Stimulated activated effector memory CD8-positive, alpha-beta T cell treated with anti-CD3 and anti-CD28 coated beads, Interleukin-12 subunit alpha, Interleukin-12 subunit beta, amount 100 ng/mL, for 72 hours (primary cell): ENCODE measurements at places on chromosomes 2 and 18.
A peak's percentile ranks its signal among the peaks of the same experiment; 100 is the strongest.

DNA sequence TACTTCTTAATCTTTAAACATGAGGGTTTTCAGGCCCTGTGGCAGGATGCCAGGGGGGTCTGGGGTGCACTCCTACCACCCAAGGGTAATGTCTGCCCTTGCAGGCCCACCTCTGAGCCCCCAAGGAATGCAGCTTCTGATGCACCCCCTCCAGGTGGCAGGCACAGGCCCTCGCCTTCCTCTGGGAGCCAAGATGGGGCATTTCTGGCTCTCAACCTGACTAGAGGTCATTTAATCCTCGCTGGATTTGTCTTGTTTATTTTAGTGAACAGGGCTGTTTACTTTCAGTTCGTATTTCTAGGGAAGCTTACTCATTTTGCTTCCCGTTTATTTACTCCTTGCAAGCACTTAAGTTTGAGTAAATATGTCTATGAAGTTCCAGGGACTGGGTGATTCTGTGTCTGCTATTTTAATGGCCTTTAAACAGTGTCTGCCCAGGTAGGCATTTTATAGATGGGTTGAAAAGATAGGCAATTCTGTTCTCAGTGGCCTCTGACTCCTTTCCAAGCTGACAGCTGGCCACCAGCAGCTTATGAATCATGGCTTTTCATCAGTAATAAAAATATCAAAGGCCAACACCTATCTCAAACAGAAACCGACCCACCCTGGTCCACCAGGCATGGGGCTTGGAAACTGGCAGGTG, 11.1 kb upstream of the DNPEP start:
- DNase-seq: no peak

- no peak for DNase-seq
Measured at GRCh38 chr2:71779774-71780105, 326.4 kb downstream of the DYSF start.

DNA sequence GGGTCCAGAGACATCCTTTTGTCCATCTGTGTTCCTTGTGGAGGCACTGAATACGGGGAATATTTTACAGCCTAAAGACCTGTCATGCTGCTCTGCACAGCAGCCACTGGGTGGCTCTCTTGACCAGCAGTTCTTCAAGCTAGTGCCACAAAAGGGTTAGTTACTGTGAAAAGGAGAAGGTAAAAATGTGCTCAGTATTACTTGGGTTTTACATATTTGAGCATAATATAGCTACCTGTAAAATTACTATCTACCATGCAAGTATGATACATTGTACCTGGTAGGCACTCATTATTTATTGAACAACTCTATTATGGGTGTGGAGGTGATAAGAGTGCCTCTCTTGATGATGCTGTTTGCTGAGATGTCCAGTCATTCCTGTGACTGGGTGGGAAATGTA, 23.6 kb downstream of the FZD5 start:
- DNase-seq: peak; percentile 53

DNA sequence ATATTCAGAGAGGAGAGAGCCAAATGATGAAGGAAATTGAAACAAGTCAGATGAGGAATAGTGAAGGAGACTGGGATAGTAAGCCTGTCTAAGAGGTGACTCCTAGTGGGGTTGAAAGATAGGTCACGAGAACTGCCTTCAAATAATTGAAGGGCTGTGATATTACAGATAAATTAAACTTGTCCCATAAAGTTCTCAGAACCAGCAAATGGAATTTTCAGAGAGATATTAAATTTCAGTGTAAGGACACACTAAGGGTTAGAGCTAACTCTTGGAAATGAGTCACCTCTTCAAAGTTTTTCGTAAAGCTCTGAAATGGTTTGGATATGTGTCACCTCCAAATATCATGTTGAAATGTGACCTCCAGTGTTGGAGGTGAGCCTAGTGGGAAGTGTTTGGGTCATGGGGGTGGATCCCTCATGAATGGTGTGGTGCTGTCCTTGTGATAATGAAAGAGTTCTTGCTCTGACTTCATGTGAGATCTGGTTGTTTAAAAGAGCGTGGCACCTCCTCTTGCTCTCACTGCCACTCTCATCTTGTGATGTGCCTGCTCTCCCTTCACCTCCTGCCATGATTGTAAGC, 87.3 kb downstream of the BABAM2 start:
- DNase-seq: peak; percentile 73

- DNase-seq: no peak
Measured at GRCh38 chr2:118122594-118123281, 34.5 kb downstream of the INSIG2 start.

DNA sequence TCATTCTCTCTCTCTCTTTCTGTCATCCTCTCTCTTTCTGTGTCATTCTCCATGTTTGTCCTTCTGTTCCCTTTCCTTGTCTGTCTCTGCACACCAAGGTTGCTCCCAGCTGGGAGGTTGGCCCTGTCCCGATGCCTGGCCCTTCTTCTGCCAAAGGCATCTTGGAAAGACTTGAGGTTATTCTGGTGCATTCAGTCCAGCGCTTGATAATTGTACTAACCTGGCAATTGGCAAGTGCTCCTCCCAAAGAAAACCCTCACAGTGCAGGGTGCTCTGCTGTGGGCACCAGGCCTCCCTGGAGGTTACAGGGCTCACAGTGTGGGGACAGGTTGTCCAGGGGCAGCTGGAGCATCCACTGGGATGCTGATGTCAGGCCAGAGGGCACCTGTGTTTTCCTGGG, 95.4 kb downstream of the GLI2 start:
- no peak for DNase-seq

- no peak for DNase-seq
Measured at GRCh38 chr18:21242141-21242779, at the start of gene GREB1L. Gene GREB1L (plus strand): TSS chr18:21242232. CDS start chr18:21383519, 141,287 bp downstream.

- DNase-seq: no peak
Measured at GRCh38 chr2:24925815-24926214, 5.8 kb upstream of the ADCY3 start.

- DNase-seq: no peak
Measured at GRCh38 chr2:26706616-26707473, 14.3 kb downstream of the KCNK3 start.

- DNase-seq: no peak
Measured at GRCh38 chr18:76985951-76986236, 146.7 kb downstream of the MBP start.

DNA sequence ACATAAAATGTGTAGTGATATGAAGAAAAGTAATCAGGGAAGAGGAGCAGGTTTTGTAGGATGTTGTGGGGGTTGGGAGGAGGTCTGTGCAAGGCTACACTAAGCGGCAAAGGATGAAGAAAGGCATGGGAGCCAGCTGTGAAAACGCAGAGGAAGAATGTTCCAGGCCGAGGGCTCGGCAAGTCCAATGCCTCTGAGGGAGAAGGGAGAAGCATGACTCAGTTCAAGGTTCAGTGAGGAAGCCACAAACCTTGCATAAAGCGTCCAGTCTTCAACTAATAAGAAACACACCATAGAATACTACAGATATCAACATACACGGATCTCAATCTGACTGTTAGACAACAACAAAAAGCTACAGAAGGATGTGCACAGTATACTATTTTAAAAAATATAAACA, 16.2 kb downstream of the EPB41L3 start:
- DNase-seq: no peak

DNA sequence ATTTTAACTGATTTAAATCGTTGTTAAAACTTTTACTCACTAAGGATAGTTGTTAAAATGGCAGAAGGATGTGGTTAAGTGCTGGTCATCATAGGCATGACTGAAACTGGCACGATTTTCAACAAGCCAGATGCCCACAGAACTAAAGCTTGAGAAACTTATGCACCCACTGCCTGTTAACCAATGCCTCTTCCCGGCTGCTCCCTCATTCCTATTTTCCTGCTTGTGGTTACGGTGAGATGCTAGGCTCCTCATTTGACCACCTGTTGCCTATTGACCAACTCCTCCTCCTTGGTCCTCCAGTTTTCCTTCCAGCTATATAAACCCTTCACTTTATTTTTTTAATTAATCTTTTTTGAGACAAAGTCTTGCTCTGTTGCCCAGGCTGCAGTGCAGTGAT, 238.7 kb downstream of the TFCP2L1 start:
- DNase-seq: no peak

- no peak for DNase-seq
Measured at GRCh38 chr2:70161069-70161534, 29.7 kb downstream of the C2orf42 start.

GRCh38 chr2:197037863-197038398, 111.4 kb upstream of the PGAP1 start:
- no peak for DNase-seq

- no peak for DNase-seq
Measured at GRCh38 chr2:20635113-20635510, 15.8 kb downstream of the HS1BP3 start.

- DNase-seq: no peak
Measured at GRCh38 chr2:232667989-232668583, 29.0 kb upstream of the GIGYF2 start.

DNA sequence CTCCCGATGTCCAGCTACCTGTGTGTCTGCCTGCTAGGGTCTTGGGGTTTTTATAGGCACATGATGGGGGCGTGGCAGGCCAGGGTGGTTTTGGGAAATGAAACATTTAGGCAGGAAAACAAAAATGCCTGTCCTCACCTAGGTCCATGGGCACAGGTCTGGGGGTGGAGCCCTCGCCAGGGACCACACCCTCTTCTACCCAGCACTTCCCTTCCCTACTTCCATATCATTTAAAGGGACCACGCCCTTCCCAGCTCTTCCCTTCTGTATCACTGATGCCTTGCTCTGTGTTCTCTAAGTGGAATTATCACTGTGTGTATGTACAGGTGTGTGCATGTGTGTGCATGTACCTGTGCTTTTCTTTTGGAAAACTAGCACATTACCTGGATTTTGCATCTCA, 6.3 kb downstream of the UGT1A1 start:
- DNase-seq: no peak

DNA sequence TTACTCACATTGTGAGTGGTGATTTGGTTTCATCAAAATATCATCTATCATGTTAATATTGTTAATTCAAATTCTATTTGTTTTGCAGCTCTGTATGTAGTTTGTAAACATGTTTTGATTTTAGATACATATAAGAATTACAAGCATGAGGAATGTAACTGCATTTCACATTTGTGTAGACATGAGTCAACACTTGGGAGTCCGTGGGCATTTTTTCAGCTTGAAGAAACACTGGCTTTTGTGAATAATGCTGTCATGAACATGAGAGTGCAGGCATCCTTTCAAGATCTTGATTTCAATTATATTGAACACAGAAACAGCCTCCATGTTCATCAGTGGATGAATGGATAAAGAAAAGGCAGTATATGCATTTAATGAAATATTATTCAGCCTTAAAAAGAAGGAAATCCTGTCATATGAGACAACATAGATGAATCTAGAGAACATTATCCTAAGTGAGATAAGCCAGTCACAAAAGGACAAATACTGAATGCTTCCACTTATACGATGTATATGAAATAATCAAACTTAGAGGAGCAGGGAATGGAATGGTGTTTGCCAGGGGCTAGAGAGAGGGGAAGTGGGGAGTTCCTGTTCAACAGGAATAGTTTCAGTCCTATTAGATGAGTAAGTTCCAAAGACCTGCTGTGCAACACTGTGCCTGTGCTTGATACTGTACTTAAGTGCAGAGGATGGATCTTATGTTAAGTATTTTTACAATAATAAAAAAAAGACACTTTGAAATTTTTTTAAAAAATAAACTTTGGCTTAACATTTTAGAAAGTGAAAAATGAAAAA, 194.9 kb downstream of the LRATD1 start:
- no peak for DNase-seq

DNA sequence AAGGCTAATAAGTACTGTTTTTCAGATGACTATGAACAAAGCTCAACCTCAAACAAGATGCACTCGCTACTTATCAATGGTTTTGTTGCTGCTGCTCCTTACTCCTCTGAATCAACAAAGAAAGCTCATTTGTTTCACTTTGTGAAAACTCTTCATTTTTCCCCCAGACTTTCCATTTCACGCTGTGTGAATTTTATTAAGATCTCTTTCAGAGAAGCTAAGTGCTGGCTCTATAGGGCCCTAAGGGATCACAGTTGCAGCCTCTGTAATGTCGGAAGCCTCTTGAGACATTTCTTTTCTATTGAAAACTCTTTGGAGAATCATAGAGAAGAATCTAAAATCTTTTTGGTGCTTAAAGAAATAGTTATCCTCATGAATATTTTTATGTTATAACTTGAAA, 209.8 kb downstream of the CD226 start:
- DNase-seq: no peak

DNA sequence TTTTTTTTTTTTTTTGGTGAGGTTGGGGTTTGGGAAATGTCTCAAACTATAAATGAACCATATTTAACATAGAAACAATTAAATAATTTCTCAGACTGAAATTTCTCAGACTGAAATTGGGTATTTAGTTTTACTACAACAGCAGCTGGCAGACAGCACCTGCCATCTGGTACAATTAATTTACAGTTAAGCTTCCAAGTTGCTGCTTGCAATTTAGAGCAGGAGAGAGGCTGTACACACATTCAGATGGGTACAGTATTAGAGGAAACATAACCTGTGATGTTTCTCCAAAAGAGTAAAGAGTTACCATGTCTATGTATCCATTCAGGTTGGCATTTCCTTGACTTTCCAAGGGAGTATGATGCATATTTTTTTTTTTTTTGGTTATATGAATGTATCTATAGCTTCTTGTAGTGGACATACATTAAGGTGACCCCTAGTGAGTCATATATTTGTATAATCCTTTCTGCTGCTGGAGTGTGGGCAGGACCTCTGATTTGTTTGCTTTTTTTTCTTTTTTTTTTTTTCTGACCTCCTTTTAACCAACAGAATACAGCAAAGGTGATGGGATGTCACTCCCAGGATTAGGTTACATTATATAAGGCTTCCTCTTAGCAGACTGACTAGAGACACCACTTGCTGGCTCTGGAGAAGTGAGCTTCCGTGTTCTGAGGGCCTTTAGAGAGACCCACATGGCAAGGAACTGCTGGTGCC, 201.7 kb downstream of the PTH2R start:
- no peak for DNase-seq

DNA sequence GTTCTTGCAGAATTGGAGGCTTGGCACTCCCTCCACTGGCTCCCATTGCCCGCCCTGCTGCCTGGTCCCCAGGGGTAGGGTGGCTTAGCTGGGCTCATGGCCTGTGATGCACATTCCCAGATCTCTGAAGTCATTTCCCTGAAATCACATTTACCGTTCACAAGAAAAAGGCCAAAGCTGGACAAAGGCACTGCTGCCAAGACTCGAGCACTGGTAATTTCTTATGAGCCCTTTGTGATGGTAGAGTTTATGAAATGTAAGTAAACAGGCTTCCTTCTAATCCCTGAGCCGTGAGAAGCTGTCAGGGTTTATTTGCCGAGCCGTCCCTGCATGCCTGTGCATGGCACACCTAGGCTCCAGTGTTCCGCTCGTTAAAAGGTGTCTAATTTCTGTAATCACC, 247.2 kb upstream of the EPAS1 start:
- DNase-seq: no peak
